ENCODE measurements at places on chromosomes 13 and 19. TPM values are rescaled to one million over a fixed set of nuclear protein-coding genes. Genes with fewer than 3 reads are reported as not detected.

DNA sequence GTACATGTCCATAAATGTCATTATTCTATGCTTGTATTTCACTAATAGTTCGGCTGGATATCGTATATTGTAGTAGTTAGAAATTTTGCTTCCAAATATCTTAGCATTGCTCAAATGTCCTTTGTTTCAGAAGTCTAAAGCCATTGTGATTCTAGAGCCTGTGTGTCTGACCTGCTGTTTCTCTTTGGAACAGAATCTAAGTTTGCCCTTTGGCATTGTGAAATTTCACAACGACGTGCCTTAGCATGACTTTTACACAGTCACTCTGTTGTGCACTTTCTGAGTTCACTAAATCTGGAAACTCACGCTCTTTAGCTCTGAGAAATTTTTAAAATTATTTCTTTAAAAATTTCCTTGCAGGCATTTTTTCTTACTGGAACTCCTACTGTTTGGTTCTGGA is 152.2 kb downstream of the TBC1D4 start:
- H3K27ac ChIP-seq, result no peak overlapping the region
- no peak overlapping the region for H3K4me3 ChIP-seq
- H3K4me1 ChIP-seq, result no peaks in the 10 kb centered on the region
- no peak for DNase-seq
- no peaks in the 10 kb centered on the region for H3K36me3 ChIP-seq

GRCh38 chr19:3695124-3695733 is 5.0 kb downstream of the PIP5K1C start:
- no peaks in the 10 kb centered on the region for H3K36me3 ChIP-seq
- H3K4me3 ChIP-seq, result no peak overlapping the region

- H3K36me3 ChIP-seq, result peaks cover 61% of the 10 kb centered on the region
- DNase-seq, result no peak
- no peaks in the 10 kb centered on the region for H3K27me3 ChIP-seq
Observed at GRCh38 chr13:91356919-91357612, 9.6 kb downstream of the MIR17HG start.

DNA sequence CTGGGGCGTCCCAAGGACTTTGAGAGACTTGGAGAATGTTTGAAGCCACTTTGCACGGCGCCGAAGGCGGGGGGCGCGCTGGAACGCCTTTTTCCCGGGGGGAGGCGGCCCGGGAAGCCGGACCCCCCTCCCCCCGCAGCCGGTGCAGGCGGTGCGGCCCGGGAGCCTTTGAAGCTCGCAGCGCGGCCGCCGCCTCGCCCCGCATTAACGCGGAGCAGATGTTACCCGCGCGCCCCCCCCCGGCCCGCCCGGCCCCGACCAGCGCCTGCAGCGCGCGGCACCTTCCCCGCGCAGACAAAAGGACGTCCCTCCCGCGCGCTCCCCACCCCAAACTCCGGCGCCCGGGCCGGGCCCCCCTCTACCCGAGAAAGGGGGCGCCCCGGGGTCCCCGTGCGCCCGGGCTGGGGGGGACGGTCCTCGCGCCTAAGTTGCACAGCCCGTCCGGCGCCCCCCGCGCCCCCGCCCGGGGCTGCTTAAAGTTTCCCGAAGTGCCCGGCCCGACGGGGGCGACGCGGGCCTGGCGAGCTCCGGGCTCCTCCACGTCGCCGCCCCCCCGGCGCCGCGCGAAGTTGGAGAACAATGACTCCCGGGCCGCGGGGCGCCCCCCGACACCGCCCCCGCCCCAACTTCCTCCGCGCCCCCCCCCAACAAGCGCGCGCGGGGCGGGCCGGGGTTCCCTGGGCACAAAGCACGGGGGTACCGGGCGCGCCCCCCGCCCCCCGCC is 685 bp downstream of the TCF3 start:
- H3K27ac ChIP-seq, result peak overlapping the region; percentile 72
- no peak for DNase-seq
- no peaks in the 10 kb centered on the region for H3K27me3 ChIP-seq
- H3K36me3 ChIP-seq, result peaks cover 28% of the 10 kb centered on the region

DNA sequence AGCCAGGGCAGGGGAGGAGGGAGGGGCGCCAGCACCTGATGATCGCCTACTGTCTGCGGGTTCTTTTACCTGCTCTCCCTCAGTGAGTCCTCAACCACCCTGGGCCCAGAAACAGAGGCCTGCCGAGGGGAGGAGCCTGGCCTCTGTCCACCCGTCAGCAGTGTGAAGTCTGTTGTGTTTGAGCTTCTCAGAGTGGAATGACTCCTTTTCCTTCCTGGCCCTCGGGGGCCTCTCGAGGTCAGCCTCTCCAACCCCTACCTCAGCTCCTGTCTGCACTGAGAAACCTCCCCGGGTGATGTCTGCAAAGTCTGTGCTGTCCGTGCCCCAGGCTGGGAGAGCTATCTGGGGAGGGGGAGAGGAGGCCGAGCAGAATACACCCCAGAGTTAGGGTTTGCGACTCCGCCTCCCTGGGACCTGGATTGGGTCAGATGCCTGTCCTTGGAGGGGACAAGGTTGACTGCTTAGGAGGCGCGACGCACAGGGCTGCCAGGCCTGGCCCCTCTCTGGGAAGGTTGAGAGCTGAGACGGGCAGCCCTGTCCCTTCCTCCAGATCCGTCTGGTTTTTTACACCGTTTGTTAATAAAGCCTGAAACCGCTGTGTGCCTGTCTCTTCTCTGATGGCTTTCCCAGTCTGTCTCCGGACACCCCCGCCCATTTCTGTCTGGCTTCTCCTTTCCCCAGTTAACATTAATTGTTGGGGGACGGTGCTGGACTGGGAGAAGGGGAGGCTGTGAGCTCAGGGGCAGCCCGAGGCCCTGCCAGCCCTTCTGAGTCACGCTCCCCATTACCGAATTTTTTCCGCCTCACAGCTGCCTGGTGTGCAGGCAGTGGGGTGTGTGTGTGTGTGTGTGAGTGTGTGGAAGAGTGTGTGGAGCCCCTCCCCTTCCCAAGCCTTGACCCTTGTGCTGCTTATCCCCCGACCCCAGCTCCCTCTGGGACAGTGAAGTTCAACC is 989 bp upstream of the SSC5D start:
- H3K4me1 ChIP-seq, result peaks cover 17% of the 10 kb centered on the region
- H3K4me3 ChIP-seq, result no peak overlapping the region
- H3K27ac ChIP-seq, result peak overlapping the region; percentile 76
- peak; percentile 78 for DNase-seq
- H3K27me3 ChIP-seq, result no peaks in the 10 kb centered on the region
- H3K36me3 ChIP-seq, result no peaks in the 10 kb centered on the region

GRCh38 chr13:93727211-93728141 is 500.9 kb downstream of the GPC6 start:
- H3K27me3 ChIP-seq, result no peaks in the 10 kb centered on the region
- H3K36me3 ChIP-seq, result no peaks in the 10 kb centered on the region
- no peak for DNase-seq
- H3K27ac ChIP-seq, result no peak overlapping the region
- no peaks in the 10 kb centered on the region for H3K4me1 ChIP-seq
- no peak overlapping the region for H3K4me3 ChIP-seq

GRCh38 chr13:79541426-79542049 is 60.6 kb downstream of the NDFIP2 start:
- no peak overlapping the region for H3K4me3 ChIP-seq
- no peak overlapping the region for H3K27ac ChIP-seq
- H3K27me3 ChIP-seq, result no peaks in the 10 kb centered on the region
- H3K36me3 ChIP-seq, result peaks cover 8% of the 10 kb centered on the region
- no peak for DNase-seq

FAM83E gene
- total RNA-seq, result 6.0 TPM

Measured in endodermal cell (in vitro differentiated cells).